ENCODE measurements at places on chromosomes 11 and 22.

GRCh38 chr11:3022300-3022967, 30.3 kb upstream of the NAP1L4 start:
- peak; percentile 11 for DNase-seq

GRCh38 chr11:92628401-92629292, 340.8 kb upstream of the MTNR1B start:
- DNase-seq, result no peak

- peak; percentile 79 for DNase-seq
These were observed at the start of gene TPST2 for GRCh38 chr22:26589845-26590736. TPST2 (minus strand) TSS chr22:26590132; CDS start chr22:26541630, 48,502 bp downstream.

GRCh38 chr22:30866216-30866615, 102.4 kb downstream of the MORC2 start:
- no peak for DNase-seq

DNA sequence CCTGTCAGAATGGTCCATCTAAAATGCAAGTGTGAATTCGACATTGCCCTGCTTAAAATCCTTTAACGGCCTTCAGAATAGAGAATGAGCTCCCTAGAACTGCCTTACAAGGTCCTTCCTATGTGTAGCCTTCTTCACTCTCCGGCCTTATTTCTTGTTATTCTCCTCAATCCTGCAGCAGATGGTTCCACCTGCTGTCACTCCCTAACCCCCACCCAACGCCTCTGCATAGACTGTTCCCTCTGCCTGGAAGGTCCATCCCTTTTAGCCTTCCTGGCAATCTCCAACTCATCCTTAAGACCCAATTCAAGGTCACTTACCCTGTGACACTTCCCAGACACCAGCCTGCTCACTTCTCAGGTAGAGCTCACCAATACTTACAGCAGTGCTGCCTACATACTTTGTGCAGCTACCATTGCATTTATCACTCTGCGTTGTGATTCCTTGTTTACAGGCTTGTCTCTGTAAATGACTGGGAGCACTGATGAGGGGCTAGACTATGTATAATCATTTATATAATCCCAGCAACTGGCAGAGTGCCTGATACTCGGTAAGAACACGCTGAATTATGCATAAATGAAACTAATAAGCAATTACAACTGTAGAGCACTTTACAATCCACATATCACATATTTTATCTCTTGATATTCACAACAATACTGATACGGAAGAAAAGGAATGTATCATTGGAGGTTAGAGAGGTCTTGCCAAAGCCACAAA, 58.9 kb downstream of the CLPB start:
- no peak for DNase-seq

DNA sequence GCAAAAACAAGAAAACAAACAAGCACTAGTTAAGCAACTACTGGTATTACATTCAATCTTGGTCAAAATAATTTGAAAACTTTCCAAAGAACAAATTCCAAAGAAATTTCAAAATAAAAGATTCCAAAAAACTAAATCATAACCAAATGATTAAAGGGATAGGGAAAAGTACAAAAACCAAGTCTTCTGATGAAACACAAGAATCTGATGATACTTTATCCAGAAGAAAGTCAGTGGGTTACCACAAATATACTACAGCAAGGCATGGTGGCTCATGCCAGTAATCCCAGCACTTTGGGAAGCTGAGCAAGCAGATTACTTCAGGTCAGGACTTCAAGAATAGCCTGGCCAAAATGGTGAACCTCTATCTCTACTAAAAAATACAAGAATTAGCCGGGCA, 59.1 kb downstream of the NUP98 start:
- DNase-seq, result no peak

DNA sequence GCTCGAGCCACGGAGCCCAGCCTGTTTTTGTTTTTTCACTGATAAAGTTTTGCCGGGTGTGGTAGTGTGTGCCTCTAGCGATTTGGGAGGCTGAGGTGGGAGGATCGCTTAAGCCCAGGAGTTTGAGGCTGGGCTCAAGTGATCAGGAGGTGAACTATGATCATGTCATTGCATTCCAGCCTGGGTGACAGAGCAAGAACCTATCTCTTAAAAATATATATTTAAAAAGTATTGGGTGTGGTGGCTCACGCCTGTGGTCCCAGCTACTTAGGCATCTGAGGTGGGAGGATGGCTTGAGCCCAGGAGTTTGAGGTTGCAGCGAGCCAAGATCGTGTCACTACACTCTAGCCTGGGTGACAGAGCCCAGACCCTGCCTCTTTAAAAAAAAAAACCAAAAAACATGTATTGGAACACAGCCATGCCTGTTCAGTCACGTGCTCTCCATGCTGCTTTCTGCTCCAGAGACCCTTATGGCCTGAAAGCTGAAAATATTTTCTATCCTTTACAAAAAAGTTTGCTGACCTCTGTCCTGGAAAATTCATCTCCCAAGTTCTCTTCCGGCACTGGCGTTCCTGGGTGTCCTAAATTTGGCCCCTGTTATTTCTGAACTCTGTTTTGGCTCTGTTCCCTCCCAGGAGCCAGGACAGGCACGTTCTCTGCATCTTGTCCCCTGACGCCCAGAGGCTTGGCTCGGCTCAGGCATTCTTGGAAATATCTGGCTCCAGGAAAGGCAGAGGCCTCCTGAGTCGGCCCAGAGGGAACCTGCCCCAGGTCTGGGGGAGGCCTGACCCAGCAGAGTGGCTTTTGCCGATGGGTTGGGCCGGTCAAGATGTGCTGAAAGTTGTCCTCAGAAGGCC, 61.3 kb upstream of the PPP6R3 start:
- DNase-seq, result no peak

DNA sequence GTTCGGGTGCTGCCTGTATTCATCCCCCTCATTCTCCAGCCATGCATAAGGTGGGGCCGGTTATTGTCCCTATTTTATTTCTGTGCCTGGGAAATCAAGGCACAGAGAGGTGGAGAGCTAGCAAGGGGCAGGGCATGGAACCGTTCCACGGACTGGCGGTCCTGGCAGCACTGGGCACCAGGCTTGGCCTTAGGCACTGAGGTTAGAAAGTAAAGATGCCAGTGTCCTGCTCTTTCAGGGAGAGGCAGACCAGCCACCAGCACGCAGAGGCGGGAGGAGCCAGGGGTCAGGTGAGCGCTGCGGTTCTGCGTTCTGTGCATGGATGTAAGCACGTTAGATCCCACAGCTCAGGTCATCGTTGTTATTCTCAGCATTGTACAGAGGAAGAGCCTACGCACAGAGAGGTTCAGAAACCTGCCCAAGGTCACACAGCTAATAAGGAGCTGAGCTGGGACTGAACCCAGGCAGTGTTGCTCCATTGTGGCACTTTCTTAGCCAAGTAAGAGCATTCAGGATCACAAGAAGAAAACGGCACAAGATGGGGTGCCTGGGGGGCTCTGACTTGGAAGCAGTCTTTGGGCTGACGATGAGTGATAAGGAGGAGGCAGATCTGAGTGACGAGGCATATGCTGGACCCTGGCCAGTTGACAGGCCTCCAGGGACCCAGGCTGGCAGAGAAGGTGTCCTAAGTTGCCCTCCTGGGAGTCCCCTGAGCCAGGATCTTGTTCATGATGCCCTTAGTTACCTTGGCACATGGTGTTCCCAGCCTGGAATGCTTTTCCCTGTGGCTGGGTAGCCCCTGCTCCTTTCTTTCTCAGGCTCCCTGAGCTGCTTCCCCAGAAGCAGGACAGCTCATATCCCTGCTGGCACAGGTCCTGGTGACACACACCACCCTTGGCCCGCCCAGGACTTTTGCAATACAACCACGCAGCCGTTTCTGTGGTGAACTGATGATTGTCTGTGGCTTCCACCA, 41.1 kb downstream of the OSBPL5 start:
- DNase-seq, result no peak

GRCh38 chr11:116962108-116962507, 124.7 kb upstream of the APOA1 start:
- no peak for DNase-seq

DNA sequence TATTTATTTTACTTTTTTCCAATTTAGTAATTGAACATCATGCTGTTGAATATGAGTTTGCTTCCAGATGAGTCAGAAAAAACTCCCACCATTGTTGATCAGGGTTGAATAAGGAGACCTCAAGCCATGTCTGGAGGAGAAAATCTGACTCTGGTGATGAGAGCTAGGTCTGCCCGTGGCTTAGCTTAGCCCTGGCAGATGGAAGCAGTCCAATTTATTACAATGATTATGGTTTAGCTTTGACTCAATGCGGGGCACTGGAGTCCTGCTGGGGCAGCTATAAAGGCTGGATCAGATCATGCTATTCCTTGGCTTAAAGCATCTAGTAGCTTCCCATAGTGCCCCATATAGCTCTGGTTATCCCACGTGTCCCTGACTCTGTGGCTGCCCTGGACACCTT, 506.5 kb downstream of the MN1 start:
- DNase-seq, result no peak

- DNase-seq, result no peak
These were observed 6.9 kb downstream of the TNNT3 start for GRCh38 chr11:1926156-1927025.

GRCh38 chr22:20523086-20523983, 15.9 kb downstream of the MED15 start:
- DNase-seq, result peak; percentile 52

GRCh38 chr11:120404495-120404894, 68.3 kb downstream of the ARHGEF12 start:
- no peak for DNase-seq

GRCh38 chr11:77136784-77137420, 8.9 kb downstream of the MYO7A start:
- no peak for DNase-seq

DNA sequence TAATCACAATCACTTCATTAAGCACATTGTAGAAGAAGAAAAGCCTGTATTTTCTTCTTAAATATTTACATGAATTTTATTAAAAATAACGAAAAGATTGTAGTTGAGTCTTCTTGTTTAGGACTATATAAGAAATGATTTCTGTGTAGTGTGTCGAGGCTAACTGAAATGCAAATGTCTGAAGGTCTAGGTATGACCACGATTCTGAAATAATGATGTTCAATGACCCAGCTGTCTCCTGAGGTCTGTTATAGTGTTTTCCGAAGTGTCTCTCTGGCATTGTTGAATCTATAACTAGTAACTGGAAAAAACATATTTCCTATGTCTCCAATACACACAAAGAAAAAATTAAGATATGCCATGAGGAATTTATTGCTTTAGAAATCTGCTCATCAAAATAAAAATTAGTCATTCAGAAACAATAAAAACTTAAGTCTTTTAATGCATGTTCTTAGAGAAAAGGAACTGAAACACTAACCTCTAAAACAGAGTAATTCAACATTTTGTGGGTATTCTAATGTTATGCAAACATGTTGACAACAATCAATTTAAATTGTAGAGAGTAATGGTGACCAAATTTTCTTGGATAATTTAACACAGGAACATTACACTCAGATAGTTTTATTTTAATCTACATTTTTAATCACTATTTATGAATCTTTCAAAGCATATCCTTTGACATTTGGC, 55.0 kb downstream of the CASP12 start:
- DNase-seq, result no peak

DNA sequence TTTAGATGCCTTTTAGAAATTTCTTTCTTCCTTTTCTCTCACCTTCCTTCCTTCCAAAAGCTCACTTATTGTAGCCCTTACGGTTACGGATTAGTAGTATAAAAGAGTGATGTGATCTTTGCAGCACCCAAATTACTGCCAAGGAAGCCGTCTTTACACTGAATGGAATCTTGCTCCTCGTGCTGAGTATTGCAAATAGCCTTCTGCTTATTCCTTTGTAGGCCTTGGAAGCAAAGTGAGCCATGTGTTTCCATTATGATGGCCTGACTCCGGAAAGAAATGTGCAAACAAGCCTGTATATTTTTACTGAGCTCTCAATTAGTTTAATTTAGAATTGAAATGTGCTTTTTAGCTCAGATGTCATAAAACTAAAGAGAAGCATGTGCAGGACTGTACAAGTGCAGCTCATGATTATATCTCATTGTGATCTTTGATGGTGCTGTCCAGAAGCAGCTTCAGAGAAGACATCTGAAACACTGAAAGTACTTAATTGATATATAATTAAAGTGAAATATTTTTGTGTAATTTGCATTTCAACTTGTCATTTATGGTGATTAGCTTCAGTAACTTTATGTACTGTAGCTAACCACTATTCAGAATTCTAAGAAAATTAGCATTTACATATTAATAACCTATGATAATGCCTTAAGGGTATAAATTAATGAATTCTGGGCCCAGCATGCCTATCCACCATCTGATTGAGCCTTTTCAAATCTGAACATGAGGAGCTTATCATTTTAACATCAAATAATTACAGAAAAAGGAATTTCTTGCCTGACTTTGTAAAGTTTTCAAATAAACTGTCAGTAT, 129.3 kb downstream of the GRIA4 start:
- DNase-seq, result no peak

- DNase-seq, result no peak
These were observed 44.4 kb upstream of the FAT3 start for GRCh38 chr11:92180226-92180625.

GRCh38 chr11:133904818-133905515, 51.8 kb downstream of the IGSF9B start:
- DNase-seq, result no peak

GRCh38 chr11:14499178-14499559, 442 bp downstream of the COPB1 start:
- peak; percentile 51 for DNase-seq

DNA sequence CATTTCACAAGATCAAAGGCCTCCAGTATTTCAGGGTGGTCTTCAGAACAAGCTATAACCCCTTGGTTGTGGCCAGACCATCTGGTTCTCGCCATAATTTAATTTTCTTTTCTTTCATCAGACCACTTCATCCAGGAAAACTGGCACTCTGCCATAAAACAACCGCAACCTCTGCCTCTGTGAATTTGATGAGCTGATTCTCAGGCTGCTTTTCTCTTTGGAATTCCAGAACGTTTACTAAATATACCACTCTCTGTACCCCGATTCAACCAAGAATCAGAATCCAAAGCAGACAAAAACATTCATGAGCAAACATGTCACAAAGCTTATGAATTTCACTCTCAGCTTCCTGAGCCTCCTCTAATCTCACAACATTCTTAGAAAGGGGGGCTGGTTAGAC, 331.8 kb upstream of the SYN3 start:
- DNase-seq, result no peak

- no peak for DNase-seq
These were observed 5.4 kb downstream of the FUT4 start for GRCh38 chr11:94549146-94549545.

DNA sequence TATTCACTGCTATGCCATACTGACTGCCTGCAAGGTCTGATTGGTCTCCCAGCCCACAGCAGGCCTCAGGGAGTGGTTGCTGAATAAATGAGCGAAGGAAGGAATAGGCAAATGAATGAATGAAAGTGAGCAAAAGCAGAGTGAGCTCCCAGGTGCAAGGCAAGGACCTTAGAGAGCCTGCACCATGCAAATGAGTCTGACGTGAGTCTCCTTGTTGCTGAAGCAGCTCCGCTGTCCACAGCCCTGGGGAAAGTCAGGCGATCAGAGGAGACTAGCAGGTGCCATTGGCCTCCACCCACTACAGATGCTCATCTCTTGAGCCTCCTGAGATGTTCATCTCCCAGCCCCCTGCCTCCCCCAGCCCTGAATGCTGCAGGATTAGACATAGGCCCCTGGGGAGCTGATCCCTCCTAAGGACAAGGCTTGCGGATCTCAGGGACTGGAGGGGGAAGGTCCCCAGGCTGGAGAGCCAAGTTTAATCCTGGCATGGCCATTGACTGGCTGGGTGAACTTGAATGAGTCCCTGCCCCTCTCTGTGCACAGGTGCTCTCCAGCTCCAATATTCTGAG, 22.1 kb downstream of the GDPD5 start:
- no peak for DNase-seq

All from CD4-positive, alpha-beta T cell treated with Interleukin-6 for 4 hours (primary cell).